ENCODE measurements at places on chromosomes 7 and 10.
A peak's percentile ranks its signal among the peaks of the same experiment; 100 is the strongest.

- no peak for DNase-seq
Measured at GRCh38 chr7:121941830-121942229, 68.9 kb downstream of the PTPRZ1 start.

DNA sequence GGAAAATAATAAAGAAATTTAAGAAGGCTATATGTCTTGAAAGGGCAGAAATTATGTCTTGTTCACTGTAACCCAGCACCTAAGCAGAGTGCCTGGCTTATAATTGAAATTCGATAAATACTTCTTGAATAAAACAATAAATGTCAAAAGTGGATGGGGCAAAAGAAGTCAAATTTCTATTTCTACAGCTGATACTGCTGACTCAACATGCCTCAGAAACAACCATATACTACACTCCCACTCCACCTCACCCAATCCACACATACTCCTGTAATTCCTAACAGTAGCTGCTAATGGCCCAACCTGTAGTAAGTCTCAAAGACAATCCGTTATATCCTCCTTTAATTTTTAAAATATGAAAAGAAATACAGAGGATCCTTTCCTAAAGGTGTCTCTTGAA is 48.1 kb upstream of the LRRN3 start:
- no peak for DNase-seq

DNA sequence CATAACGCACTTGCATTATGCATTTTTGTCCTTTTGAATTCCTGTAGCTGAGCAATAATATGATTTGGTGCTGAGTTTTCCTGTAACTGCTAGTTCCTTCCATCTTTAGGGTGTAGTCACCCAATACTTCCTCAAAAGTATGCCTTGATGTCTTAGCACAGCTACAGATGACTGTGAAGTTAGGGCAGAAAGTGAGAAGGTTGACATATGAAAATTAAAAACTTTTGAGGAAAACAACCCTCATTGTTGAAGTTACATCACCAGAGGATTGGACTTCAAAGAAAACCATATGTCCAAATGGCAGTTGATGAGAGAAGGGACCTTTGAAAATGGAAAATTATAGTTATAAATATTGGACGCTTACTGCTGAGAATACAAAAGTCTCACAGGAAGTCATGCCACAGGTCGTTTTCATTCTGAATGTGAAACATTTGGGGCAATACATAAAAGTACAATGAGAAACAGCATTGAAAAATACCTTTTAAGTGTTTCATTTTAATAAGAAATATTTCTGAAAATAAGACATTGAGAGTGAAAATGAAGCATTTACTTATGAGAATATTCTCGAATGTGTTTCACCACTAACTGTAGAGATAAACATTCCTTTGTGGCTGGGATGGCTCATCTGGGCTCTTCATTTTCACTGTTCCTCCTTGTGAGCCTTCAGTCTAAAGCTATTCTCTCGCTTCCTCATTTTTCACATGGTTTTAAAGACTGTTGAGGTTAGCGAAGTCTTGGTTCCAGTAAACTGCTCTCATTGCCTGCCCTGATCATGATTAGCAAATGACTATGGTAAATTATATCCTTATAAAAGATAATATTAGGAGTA is 61.4 kb upstream of the NME8 start:
- DNase-seq, result peak; percentile 15

DNA sequence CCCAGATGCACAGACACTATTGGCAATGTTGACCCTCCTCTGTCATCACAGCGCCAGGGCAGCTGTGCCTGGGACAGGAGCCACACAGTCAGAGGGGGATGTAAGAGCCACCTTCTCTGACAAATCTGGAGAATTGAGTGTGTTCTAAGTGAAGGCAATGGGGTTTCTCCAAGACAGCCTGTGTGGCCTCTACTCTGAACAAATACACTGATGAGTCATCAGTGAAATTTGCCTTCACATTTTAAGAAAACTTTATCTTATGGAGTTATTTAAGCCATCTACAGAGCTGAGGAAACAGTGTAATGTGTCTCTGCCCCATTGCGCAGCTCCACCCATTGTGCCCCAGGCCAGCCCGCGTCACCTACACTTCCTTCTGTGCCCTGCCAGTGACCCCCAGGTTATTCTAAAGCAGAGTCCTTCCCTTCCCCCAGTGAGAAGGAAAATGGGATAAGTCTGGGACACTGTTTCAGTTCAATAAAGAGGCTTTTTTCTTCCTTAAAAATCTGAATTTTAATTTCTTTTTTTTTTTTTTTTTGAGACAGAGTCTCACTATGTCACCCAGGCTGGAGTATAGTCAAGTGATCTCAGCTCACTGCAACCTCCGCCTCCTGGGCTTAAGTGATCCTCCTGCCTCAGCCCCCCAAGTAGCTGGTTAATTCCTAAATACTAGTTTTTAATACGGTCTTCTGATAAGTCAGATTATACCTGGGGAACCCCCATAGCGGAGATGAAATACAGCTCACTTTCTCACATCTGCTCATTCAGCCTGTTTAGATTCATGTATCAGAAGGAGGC is 21.8 kb downstream of the AKR1E2 start:
- peak; percentile 20 for DNase-seq

DNA sequence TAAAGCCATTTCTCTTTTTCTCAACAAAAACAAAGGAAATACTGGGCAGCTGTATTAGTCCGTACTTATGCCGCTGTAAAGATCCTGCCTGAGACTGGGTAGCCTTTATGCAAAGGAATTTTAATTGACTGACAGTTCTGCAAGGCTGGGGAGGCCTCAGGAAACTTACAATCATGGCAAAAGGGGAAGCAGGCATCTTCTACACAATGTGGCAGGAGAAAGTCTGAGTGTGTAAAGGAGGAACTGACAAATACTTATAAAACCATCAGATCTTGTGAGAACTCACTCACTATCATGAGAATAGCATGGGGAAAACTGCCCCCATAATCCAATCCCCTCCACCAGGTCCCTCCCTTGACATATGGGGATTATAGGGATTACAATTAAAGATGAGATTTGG is 264.3 kb downstream of the SEMA3A start:
- DNase-seq, result no peak

DNA sequence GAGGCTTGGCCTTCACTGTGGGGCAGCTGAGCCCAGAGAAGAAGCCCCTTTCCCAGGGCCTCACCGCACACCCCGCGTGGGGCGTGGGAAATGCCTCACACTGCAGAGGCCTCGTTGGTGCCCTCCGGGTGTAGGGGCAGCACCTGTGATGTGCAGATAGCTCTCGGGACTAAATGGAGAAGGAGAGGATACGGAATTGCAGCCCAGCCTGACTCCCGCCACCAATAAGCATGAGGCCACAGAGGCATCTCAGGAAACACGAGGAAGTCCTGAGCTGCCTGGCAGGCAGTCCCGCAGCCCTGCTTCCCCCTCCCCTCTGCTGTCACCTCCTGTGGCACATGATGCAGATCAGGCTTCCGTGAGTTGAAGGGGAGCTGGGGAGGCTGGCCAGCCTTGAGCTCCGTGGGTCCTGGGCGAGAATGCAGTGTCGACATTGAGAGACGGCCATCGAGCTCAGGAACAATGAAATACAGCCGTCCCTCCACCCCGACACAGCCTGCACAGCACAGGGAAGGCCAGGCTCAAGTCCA is 59.6 kb upstream of the PPP2R2D start:
- DNase-seq, result no peak

DNA sequence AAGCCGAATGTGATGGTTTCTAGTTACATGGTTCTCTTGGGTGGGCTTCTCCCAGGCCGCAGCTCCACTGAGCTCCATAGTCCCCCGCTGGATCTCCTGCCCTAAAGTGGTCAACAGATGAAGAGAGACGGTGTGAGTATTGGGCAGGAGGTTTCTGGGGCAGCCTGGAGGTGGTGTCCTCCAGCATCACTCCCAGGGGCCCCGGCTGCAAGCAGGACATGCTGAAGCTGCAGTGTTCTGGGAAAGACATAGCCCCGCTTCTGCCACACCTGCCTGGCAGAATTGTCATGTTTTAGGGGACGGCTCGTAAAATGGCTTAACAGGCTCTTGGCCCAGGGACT is 40.4 kb downstream of the CALML3 start:
- DNase-seq, result no peak

DNA sequence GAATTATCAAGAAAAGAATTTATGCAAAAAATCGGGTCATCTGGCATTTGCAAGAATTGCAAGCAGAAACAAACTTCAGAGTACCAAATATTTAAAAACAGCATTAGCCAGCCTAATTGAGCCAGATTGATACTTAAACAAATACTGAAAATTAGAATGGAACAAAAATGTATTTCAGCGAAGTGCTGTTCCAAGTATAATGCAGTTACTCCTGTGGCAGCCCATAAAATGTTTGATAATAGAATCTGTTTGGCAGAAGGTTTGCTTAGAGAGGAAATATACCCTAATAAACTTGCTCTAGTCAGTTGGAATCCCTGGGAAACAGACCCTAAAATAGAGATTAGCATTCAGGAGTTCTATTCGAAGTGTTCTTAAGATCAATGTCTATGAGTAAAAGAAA is 835.1 kb upstream of the MBL2 start:
- no peak for DNase-seq

- DNase-seq, result no peak
Measured at GRCh38 chr7:132207211-132207610, 369.1 kb downstream of the PLXNA4 start.

DNA sequence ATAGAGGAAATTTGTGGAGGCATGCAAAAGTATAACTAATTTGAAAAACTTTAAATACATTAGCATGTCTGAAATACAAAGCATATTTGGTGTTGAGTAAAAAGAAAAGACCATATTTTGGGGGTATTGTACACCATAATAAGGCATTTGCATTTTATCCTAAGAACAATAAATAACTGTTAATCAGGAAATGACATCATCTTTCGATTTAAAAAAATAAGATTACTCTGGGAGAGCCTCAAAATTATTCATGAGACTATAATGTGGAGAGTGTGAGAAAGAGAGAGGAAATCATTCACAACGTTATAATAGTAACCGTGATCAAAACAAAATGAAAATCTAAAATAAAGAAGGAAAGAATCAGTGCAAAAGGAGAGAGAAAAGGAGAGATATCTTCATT is 712.3 kb upstream of the POT1 start:
- DNase-seq, result no peak

GRCh38 chr10:71970869-71971268 is 6.7 kb downstream of the CHST3 start:
- DNase-seq, result no peak

DNA sequence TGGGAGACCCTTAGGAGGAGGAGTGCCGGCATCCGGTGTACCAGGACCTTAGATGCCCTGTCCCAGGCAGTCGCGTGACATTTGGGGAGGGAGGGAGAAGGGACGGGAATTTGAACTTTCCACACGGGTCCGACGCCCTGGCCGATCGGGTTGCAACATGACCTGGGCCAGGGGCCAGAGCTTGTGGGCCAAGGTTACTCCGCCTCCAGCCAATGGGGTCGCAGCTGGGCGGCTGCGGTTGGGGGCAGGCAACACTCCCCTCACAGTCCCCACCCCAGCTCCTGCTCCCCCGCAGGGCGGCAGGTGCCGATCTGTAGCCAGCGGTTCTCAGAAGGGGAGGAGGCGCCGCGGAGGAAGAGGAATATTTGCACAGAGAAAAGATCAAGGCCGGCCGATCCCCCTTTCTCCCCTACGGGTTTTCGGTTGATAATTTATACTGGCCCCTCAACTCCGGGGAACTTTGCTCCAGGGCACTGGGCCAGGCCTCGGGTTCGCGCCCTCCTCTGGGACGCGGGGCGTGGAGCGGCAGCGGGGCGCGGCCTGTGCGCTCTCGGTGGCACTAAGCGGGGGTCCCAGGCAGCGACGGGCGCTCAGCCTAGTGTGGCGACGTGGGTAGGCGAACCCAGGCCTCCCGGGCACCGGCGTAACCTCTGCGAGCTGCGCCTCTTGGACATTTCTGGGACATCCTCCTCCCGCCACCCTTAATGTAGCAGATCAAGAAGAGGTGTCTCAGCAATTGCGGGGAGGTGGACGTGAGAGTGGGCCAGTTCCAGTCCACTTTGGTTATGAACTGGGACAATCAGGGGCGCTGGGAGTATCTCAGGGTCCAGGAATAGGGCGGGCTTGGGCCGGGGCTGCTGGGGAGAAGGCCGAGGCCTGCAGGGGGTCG is 1.2 kb downstream of the MLXIPL start:
- no peak for DNase-seq

DNA sequence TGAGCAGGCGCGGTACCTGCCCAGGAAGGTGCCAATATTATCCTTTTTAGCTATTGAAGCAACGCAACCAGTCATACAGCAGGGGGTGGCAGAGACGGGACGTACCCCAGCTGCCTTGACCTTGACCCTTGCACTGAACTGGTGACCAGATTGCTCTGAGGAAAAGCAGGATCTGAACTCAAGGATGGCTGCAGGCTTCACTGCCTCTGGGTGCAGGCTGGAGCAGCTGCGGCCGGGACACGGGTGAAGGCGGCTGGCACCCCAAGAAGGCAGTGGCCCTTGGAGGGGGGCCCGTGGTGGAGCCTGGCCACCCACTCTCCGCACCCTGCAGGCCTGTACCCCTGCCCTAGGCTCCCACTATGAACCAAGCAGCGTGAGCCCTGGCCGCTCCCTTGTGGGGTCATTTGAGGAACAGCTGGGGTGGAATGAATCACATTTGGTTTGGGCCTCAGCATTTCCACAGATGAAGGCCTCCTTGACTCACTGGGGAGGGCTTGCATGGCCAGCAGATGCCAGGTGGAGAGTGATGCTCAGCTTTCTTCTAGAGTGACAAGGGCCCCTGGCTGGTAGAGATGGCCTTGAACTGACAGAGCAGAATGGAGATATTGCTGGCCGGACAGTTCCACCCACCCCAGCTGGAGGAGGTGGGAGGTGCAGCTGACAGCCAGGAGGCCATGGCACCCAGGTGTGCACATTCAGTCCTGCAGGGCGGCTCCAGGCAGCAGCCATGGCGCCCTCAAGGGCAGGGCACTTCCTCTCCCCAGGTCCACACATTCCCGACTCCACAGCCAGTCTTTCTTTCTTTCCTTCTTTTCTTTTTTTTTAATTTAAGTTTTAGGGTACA is 218.7 kb downstream of the WDR37 start:
- DNase-seq, result no peak

DNA sequence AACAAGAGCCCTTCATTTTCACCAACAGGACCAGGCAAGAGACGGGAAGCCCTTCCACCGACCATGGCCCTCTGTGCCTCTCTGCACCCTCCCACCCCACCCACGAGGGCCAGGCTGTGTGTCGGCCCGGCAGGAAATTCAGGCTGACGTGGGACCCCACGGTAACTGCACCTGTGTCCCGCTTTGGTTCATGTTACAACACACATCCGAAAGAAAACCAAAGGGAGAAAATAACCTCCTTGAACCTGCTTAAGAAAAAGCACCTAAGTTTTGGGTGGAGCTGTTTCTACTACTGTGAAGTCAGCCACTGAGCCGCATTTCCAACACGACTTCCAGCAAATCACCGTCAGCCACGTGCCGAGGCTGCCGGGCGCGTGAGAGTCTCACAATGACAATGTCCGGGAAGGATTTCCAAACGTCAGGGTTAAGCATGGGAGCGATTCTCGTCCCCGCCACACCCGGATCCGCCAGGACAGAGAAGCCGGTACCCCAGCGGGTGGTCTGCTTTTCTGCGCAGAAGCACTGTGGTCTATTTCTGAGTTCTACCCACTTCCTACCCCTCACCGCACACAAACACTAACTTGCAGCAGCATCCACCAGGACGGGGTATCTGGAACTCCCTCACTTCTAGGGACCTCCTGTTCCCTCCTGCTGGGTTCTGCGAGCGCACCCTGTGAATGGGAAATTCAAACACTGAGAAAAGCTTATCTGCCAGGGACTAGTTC is 36.6 kb downstream of the AMZ1 start:
- DNase-seq, result no peak

- no peak for DNase-seq
Measured at GRCh38 chr10:85235258-85235657, 906.9 kb downstream of the CCSER2 start.

- no peak for DNase-seq
Measured at GRCh38 chr7:156611014-156612010, 29.3 kb upstream of the RNF32 start.
